D341Med (cell line): ENCODE measurements at places on chromosomes 6 and 20.

- peak; percentile 50 for DNase-seq
Observed at GRCh38 chr6:40302856-40303454, 284.2 kb downstream of the LRFN2 start.

DNA sequence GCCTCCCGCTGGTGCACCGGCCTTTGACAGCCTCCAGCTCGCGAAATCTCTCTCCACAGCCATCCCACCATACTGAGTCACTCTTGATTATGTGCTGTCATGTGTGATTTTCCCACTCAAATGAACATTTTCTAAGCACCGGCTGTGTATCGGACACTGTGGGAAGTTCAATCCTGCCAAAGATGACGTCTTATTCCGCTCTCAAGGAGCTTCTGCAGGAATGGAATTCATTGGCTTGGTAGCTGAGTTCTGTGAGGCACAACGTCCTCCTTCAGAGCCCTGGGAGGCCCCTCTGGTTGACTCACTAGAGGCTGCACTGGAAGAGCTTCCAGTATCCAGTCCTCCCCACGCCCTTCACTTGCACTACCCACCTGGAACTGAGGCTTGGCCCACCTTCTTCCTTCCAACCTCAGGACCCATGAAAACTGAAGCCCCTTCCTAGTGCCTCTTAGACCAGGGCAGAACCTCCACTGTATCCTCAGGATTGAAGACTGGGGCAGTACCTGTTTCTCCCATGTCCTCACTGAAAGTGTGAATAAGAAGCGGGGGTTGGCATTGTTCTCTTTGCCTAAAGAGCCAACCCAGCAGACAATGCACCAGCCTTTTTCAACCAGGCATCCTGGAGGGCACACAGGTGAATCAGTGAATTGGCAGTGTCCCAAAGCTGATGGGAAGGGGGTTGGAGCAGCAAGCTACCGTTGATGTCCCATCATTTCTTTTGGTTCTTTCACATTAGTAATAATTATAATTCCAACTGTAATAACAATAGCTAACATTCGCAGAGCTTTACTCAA lies 1.7 kb downstream of the UNC5CL start:
- DNase-seq: no peak

GRCh38 chr20:4233520-4233919 lies 218.2 kb upstream of the RNF24 start:
- no peak for DNase-seq

GRCh38 chr6:130620338-130620781 lies 206.8 kb upstream of the SMLR1 start:
- no peak for DNase-seq

DNA sequence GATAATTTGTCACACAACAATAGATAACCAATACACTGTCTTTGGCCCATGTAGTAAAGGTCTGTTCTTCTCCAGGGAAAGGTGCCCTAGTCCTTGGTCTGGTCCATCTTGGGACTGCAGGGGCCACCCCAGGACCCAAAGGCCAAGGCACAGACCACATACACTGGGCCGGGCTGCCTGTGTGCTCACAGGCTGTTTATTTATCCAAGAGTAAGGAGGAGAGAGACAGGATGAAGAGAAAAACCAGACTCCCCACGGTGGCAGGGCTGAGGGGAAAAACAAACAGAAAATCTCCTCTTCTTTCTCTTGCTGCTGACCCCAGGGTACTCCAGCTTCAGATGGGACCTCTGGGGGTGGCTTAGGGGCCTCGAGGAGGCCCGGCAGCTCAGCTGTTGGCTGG lies 6.5 kb upstream of the CDK5RAP1 start:
- no peak for DNase-seq

GRCh38 chr6:168756009-168756634 lies 315.1 kb downstream of the SMOC2 start:
- DNase-seq: no peak

GRCh38 chr6:7165002-7165889 lies 57.5 kb downstream of the RREB1 start:
- DNase-seq: no peak

DNA sequence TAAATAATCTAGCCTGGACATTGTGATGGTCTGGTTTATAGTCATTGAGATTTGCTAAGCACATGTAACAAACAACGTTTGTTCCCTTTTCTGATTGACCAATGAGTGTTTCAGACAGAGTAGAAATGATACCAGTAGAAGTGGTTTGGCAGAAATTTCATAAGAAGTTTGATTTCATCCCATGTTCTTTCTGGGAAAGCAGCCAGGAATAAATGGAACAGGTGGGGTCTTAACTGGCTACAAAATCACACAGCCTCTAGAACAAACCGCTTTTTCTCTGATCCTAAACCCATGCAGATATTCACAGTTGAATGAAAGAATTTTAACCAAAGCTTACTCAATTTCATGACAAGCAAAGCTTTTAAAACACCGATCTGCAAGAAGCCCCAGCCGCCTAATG lies 227.5 kb downstream of the UST start:
- no peak for DNase-seq

GRCh38 chr6:105428342-105428957 lies 25.6 kb upstream of the PREP start:
- no peak for DNase-seq
